ENCODE measurements at places on chromosomes 3 and 15.

GRCh38 chr3:169008776-169009358 is 654.6 kb downstream of the MECOM start:
- no peak for DNase-seq

DNA sequence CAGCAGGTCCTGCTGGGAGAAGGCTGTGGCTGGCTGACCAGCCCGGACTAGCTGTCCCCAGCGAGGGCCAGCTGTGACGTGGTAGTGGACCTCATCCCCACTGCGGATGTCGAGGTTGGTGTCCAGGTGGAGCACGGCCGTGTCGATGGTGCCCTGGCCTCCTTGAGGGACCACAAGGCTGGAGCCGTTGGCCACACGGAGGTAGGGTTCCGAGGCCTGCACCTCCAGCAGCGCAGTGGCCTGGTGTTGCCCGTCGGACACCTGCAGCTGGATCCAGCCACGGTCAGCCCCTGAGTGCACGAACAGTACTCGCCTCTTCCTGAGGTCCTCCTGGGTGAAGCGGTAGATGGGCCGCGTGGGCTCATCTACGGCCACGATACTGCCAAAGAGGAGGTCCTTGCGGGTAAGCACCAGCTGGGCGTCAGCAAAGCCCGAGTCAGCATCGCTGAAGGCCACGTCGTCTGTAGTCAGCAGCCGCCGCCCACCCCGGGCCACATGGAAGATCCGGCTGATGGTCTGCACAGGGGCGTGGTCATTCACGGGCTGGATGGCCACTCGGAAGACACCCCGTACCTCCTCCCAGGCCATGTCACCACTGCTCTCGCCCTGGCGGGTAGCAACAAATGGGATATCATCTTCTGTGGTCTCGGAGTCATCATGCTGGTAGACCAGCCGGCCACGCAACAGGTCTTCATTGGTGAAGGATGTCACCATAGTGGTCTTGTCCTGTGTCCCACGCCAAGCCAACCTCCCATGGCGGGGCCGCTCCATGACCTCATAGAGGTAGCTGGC is 25.0 kb downstream of the CSPG4 start:
- DNase-seq = no peak

DNA sequence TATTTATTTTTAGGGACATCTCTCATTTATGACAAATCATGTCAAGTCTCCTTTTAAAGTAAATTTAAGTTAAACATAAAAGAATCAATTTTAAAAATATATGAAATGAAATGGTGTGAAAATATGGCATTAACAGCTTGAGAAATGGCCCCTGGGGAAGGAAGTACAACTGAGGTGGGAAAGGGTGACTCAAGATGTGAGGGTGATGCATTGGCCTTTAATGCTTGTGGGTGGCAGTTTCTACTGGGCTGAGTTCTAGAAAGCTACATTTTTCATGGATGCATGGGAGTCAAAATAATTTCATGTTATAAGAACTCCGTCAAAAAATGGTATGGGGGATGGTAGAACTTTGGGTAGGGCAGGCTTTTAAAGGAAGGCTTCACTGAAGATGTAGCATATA is 708.8 kb upstream of the CFAP20DC start:
- no peak for DNase-seq

DNA sequence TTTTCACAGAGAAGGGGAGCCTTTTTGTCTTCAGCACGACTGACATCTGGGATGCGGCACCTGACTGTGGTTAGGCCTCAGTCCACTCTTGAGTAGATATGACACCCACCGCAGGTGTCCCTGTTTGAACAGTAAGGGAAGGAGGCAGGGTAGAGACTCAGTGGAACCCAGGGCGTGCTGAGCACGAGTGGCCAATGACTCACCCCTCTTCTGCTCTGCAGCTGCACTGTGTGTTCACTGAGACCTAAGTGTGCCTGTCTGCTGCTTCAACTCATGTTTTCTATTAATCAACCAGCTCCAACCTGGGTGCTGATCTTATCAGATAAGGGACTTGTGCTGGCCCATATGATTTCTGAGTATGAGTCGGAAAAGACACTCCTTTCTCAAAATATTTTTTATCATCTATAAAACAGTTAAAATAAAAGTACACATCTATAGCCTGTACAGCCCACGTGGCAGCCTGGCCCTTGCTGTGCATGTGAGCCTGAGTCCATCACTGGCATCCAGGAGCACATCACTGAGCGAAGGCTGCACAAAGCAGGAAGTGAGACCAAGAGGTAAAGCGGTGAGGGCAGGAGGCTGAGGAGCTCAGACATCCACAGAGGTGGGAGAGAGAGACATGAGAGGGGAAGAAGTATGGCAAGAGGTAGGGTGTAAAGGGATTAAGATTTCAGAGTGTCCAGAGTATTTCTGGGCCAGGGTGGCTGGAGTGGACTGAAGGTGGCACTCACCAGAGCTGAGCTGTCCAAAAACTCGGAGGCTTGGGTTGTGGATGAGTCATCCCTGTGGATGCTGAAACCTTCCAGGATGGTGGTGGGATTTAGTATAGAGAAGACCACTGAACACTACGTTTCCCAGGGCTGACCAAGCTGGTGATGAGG is 49.2 kb downstream of the SLC41A3 start:
- DNase-seq = no peak

GRCh38 chr15:82804575-82804949 is 1.3 kb downstream of the FSD2 start:
- DNase-seq = no peak

GRCh38 chr3:170523248-170523647 is 62.6 kb downstream of the SLC7A14 start:
- DNase-seq = no peak

GRCh38 chr3:169911272-169911671 is at the start of gene SAMD7:
TSS of gene SAMD7 (plus strand) at chr3:169911572. CDS start at chr3:169919499, 7,927 bp downstream.
- no peak for DNase-seq

DNA sequence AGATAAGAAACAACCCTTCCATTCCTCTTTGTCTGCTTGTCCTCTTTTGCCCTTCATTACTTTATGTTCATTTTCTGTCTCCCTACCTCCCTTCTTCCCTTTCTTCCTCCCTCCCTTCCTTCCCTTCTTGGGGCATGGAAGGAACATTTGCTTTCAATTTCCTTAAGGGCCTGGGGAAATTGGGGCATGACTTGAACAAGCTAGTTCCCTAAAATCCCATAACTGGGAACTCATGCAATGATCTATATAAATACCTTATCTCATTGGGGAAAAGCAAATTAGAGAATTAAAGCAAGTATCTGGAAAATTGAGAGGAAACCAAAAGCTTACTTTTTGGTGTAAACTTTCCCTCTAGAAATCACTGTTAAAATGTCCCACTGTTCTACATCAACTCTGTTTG is 35.7 kb downstream of the BOC start:
- no peak for DNase-seq

DNA sequence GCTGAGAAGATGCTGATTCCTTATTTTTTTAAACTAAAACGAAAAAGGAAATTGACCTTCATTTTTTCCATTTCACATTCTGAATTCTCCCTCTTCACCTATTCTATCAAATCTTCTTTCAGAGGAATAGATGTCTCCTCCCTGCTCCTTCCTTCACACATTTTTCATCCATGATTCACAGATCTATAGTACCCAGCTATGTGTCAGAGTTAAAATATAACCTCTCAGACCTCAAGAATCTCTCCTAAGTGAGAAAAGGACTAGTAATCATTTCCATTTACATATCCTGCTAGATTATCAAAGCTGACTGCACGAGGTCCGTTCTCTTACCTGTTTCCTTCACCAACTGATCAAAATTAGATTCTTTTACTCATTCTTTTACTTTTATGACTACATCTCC is 1297.6 kb upstream of the ALCAM start:
- no peak for DNase-seq

DNA sequence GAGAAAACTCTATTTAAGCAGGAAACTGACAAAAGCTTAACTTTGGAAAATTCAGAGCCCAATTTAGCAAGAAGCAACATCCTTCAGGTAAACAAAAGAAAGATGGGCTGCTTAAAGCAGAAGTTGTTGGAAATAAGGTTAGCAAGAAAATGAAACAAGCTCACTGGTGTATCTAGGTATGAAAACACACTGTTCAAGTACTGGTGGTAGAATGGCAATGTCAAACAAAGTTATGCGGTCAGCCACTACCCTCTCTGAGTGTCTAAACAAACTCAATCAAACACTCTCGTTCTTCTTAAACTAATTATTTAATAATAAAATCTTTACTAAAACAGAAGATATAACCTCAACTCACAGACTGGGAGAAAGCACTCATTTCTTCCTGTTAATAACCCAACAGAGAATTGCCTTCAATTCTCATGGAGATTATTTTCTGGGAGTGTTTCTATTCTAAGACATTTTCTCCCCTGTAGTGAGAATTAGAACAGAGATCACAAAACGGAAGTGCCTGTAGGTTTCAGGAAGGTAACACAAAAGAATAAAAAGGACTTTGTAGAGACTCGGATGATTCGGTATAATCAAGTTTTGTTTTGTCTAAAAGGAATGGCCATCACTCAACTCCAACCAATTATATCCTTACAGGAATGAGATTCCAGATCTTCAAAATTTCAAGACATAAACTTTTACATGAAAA is 28.9 kb downstream of the PRICKLE2 start:
- DNase-seq = no peak

GRCh38 chr3:114380233-114380651 is 86.4 kb downstream of the TIGIT start:
- no peak for DNase-seq

DNA sequence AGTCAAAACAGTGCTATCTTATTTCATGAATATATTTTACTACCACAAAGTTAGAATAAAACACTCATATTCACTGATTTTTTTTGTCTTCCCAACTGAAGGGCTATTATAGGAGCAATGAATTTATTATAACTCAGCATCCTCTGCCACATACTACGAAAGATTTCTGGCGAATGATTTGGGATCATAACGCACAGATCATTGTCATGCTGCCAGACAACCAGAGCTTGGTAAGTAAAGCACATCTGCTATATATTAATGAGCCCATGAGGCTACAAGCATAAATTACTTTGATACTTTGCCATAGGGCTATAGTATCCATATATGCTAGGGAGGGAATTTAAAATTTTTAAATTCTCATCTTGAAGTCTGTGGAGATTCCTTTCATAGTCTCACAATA is 95.9 kb downstream of the FEZF2 start:
- DNase-seq = no peak

GRCh38 chr3:195196266-195196665 is 74.7 kb downstream of the XXYLT1 start:
- no peak for DNase-seq

DNA sequence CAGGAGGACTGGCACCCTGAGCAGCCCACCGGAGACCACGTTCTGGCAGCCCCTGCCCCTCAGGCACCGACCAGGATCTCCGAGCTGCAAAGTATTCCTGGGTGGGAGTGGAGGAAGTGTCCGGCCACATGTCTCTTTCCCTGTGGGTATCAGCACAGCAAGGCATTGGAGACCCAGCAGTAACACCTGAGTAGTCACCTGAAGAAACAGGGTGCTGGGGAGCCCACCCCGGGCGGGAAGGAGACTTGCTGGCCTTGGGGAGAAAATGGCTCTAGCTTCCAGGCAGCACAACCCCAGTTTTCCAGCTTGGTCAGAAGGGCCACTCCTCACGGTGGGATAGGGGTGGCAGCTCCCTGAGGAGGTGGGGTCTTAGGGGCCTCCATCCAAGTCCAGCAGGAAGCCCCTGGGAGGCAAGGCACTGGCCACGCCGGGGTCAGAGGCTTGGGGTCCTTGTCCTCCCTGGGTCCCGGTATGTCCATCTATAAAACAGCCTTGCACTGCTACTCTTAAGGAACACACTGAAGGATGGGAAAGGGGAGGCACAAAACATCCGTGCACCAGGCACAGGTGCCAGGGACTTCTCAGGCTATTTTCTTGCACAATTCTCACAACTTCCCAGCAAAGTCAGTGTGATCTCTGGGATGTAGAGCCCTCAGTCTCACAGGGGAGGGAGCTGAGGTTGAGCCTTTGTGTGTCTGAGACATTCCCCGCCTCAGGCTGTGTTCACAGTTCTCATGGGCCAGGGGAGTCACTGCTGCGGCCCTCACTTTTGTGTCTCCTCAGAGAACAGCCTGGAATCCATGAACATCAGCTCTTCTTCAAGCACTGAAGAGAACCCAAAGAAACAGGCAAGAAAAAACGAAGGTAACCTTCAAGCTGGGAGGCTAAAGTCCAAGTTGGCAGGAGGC is 11.9 kb downstream of the CFAP100 start:
- DNase-seq = no peak

GRCh38 chr3:97738761-97739160 is 25.8 kb upstream of the ARL6 start:
- DNase-seq = no peak

DNA sequence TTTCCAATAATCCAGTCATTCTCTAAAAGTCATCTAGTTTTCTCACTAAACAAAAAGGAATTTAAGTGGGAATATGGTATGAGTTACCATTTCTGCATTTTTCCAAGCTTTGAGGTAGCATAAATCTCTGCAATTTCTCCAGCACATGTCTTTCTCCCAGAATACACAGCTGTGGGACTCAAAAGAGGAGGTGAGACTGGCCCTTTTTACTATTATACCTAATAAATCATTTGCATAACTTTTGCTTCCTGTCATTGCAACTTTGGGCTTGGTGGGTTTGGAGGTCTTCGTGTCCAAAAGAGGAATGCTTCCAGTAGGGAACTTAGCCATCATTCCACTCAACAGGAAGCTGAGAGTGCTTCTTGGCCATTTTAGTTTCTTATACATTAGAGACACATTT is 94.8 kb downstream of the FMN1 start:
- DNase-seq = no peak

GRCh38 chr15:94829887-94830884 is 598.8 kb downstream of the MCTP2 start:
- no peak for DNase-seq
